Aorta (tissue), 5 donors: ENCODE measurements at places on chromosomes 6 and 20.

DNA sequence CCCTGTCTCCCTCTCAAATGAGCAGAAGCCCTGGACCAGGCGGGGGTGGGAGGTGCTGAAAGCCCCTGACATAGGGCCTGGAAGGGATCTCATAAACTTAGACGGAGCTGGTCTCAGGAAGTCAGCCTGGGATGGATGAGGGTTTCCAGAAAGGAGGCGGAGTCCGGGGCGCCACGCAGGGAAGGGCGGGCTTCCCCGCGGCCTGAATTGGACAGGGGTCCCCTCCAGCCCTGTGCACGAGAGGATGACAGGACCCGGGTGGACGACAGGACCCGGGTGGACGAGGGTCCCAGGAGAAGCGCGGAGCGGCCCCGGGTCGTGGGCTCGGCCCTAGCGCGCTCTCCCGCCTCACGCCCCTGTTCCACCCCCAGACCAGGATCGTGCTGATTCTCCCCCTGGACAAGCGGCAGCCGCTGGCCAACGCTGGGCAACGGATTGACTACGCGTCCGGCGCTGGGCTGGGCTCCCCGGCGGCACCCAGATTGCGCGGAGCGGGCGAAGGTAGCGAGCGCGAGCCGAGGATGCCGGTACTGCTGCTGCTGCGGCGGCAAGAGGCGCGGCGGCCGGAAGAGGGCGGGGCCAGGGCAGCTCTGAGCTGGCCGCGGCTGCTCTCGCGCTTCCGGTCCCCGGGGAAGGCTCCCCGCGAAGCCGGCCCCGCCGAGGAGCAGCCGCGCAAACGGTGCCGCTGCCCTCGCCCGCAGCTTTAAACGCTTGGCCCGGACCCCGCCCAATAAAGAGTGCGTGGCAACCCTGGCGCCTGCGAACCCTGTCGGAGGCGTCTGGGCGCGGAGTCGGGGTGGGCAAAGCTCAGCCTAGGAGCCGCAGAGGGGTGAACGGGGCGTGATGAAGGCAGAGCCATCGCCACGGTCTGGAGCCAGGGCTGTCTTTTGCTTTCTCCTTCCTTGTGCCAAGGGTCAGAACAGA lies 1.3 kb downstream of the C20orf144 start:
- DNase-seq = peak; percentile 92

DNA sequence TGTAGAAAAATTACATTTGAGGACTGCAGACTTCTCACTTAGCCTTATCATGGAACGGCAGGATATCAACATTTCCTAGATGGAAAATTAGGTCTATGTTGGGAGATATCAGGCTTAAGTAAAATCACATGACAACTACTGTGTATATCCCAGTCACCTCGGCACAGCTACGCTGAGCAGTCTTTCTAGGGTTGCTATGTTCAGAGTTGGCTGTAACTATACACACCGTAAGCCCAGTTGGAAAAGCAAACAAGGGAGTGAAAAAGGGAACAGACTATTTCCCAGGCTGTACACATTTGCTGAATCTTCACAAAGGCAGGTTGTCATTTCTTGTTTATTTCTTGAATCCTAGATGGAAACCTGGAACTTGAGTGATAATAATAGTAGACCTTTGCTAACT lies 80.7 kb upstream of the PTPRK start:
- no peak for DNase-seq

GRCh38 chr6:21064756-21065340 lies 528.7 kb upstream of the SOX4 start:
- DNase-seq = no peak

DNA sequence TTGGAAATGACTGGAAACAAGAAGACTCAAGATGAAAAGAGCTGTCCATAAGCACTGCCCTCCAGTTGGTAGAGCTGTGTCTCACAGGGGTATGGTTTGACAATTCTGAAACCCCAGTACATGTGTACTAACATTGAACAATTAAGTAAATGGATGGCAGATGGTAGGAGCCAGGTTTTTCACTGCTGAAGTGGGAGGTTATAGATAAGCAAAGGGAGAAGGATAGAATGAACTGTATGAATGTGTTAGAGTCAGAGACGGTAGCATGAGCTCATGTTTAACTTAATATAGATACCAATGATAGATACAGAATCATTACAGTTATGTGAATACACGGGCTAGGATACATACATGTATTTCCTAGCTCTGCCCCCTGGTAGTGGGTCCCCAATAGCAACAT lies 95.0 kb upstream of the SIRPA start:
- no peak for DNase-seq

DNA sequence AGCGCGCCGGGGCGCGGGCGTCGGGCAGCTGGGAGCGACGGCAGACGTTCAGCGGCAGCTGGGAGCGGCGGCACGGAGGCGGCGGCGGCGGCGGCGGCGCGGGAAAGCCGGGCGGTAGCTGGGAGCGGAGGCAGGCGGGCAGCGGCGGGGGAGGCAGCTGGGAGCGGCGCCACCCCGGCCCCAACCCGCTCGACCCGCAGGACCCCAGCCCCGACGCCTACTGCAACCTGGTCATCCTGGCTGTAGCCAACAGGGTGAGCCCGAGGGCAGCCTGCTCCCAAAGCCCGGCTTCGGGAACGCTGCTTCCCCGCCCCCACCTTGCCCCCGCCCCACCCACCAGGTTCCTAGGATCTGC lies 8.9 kb downstream of the CCM2L start:
- DNase-seq = no peak

DNA sequence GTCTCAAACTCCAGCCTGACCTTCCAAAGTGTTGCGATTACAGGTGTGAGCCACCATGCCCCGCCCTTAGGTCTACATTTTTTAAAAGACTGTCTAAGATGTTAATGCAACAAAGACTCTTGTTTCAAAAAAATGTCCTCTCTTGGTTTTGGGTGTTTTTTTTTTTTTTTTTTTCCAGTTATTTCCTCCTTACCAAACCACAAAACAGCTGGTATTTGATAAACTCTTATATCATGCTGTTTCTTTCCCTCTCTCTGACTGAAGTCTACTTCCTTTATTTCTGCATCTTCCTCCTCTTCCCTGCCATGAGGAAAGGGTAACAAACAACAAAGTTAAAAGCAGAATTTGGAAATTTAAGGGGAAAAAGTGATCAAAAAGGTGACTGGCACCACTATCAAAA lies 21.2 kb downstream of the STK38 start:
- no peak for DNase-seq

- DNase-seq = no peak
These were observed 410.7 kb upstream of the JAG1 start for GRCh38 chr20:11084508-11084907.

DNA sequence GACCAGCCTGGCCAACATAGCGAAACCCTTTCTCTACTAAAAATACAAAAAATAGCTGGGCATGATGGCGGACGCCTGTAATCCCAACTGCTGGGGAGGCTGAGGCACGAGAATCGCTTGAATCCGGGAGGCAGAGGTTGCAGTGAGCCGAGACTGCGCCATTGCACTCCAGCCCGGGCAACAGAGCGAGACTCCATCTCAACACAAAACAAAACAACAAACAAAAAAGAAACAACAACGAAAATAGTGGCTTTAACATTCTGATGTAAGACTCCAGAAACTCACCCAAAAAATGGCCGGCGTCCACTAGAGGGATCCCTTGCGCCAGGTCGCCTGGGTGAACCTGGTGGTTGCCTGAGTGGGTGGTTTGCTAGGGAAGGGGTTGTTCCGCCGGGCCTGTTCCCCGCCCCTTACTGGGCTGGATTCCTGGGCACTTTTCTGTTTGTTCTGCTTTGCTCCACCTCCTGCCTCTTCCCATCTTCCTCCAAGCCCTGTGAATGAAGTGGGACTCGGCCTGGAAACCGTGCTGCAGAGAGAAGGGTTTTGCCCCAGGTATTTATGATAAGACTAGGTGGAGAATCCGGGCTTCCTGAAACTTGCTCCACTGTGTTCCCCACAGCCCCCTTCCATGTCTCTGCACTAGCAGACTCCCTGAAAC lies 1.5 kb downstream of the PABPC1L start:
- no peak for DNase-seq

GRCh38 chr20:48283470-48284110 lies 498.3 kb upstream of the SULF2 start:
- peak; percentile 78 for DNase-seq

DNA sequence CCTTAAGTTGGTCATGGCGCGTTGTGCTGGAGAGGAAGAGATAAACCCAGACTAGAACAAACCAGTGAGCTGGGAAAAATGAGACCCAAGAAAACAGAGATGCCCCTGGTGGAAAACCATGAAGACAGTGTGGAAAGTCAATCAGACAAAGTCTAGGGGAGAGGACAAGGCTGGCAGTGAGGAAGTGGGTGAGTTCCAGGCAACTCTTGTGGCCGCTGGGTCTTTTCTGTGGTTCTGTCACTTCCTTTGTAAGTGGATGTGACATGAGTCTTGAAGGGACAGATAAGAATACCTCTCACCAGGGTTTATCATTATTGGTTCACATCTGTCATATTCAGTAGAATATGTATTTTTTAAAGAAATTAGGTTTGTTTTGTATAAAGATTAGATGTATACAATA lies 738.4 kb downstream of the DHX35 start:
- no peak for DNase-seq

- no peak for DNase-seq
These were observed 225.5 kb downstream of the BMP2 start for GRCh38 chr20:6993011-6993410.

DNA sequence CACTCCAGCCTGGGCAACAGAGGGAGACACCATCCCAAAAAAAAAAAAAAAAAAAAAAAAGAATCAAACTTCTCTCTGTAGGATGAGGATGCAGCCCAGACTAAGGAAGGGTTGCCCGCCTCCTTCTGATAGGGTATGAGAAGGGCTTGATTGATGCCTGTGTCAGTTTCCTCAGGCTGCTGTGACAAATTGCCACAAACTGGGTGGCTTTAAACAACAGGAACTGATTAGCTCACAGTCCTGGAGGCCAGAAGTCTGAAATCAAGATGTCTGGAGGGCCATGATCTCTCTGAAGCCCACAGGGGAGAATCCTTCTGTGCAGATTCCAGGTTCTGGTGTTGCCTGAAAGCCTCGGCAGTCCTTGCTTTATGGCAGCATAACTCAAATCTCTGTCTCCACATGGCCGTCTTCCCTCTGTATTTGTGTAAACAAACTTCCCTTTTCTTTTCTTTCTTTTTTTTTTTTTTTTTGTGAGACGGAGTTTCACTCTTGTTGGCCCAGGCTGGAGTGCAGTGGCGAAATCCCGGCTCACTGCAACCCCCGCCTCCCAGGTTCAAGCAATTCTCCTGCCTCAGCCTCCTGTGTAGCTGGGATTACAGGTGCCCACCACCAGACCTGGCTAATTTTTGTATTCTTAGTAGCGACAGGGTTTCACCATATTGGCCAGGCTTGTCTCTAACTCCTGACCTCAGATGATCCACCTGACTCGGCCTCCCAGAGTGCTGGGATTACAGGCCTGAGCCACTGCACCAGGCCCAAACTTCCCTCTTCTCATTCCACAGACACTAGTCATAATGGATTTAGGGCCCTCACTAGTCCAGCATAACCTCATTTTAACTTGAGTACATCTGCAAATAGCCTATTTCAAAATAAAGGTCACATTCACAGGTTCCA lies 11.2 kb upstream of the CDK19 start:
- peak; percentile 51 for DNase-seq

DNA sequence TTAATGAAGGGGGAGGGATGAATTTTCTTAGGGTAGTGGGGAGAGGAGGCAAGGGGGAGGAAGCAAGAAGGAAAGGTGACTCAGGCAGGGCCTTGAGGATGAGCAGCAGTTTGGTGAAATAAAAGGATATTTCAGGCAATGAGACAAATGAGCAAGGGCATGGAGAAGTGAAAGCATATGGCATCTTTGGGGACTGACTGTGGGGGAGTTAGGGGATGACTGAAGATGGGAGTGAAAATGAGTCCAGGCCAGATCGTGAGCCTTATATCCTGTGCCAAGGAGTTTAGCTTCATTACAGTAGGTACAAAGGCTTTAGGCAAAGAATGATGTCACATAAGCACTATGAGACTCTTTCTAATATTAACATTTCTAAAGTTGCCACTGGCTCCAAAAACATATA lies 51.9 kb downstream of the ILRUN start:
- no peak for DNase-seq

DNA sequence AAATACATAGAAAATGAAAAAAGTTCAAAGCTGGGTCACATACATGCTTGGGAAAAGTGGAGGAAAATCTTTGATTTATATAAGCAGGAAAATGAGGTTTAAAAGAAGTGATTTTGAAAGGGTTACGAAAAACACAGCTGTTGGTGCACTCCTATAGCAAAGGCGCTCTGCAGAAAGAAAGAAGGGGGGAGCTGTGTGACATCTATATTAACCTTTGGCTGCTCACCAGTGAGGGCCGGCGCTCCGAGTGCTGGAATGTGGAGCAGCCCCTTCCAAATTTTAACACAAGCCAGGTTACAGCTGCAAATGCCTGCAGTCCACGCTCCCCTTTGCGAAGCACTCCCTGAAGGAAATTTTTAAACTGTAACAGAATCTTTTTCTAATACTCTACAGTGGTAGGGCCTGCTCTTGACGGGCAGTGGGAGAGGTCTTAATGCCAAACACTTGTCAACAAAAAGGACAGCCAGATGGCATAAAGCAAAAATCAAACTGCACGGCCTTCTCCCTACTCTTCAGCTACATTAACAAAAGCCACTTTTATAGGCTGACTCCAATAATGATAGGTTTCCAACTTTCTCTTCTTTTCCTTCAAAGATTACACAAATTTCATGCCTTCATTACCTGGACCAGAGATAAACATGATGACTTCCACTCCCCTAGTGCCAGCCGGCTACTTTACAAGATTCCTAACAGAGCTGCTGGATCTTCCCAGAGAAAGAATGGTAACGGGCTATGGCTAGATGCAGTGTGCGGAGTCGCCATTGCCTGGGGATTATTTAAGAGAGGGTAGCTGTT lies 4.8 kb downstream of the BMP7 start:
- no peak for DNase-seq

GRCh38 chr6:28090917-28091586 lies 10.7 kb downstream of the ZNF165 start:
- DNase-seq = peak; percentile 75

DNA sequence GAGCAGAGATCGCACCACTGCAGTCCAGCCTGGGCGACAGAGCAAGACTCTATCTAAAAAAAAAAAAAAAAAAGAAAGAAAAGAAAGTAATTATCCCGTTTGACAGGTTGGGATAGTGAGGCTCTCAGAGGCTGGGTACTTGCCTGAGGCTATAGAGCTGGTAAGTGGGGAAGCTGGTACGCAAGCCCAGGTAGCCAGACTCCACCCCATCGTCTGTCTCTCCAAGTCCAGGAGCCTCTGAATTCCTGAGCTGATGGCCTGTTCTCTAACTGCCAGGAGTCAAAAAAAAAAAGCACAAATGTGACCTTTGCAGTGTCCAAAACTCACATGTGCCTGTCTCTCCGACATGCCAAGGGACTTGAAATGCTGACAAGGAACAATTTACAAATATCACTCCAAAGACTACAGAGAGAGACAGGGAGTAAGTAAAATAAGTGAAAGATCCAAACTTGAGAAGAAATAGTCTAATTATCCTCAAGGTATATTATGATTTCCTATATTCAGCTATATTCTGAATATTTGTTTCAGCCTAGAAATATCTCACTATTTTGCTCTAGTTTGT lies 109.1 kb upstream of the SCAF8 start:
- no peak for DNase-seq

DNA sequence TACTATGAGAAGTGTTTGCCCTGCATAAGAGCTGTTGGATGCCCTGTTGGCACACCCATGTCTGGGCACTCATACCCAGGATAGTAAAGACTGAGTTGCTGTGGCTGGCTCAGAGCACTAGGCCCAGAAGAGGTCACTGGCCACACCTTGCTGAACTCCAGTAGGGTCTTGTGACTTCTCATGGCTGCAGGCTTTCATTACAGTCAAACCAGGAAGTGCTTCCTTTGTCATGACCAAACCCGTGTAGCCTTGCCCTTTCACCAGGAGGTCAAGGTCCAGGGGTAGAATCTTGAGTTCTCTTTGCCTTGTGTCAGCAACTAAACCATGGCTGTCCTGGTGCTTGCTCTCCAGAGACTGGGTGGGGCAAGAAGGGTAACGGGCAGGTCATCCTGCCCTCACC lies 49.5 kb downstream of the CD164 start:
- no peak for DNase-seq
